Amniotic stem cell (primary cell): ENCODE measurements at places on chromosomes 5 and 9.

DNA sequence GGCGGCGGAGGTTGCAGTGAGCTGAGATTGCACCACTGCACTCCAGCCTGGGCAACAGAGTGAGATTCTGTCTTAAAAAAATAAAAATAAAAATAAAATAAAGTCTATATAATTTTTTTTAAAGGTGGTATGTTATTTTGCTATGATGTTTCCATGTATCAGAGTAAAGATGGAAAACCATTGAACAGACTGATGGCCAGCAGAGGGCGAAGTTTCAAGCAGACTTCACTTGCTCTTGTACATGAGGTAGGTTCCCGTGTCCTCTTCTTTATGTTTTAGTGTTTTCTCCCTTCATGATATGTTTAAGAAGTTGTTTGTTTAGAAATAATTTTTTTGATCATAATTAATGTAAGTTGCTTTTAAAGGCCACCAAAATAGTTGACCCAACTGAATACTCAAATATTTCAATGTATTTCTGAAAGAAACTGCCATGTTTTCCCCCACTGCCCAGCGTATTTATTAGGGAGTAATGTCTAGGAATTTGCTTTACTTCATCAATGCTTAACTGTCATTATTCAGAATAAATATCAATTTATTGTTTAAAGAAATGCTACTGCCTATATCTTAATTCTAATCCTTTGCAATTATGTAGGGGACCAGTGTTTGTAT, 146.4 kb downstream of the HACD4 start:
- no peak for DNase-seq

DNA sequence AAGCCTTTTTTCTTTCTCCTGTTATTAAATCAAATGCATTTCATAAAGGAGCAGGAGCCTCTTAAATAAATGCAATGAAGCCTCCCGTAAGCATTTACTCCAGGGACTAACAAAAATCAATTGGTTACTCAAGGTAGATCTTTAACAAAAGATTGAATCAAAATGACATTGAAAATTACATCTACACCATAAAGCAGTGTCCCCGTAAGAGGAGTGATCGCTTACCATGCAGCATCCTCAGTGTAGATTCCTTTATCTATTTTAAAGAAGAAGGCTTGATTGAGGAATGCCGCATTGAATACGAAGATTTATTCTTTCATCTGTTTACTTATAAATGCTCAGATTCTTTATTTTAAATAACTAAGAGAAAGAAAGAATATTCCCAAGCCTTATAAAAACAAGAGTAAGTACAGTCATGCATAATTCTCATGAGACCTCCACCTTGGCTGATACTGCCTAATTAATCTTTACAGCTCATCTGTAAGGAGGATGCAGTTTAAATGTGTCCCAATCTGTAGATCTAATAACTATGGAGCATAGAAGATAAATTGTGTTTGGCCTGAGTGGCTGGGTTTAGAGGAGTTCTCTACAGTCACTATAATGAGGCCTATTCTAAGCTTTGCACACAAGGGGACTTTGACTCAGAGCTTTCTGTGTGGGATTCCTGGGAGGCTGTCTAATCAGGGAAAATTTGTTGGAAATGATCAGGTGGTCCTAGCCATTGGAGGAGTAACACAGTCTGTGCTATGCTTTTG, 55.1 kb downstream of the PLPPR1 start:
- DNase-seq = no peak

DNA sequence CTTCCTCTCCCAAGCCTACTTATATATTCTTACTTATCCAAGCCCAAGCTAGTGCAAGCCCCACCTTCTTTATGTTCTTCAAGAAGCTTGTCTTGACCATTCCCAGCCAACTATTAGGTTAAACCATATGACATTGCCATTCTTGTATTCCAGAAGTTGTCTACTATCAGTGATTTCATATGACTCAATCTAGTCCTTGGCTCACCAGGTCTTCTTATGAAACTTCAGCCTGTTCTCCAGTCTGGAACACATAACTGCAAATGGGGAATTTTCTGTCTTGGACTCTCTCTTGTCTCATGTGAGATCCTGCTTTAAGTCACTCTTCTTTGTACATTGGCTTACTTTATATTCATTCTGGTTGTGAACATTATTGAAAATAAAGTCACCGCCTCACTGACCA, 130.7 kb downstream of the TTLL11 start:
- no peak for DNase-seq

DNA sequence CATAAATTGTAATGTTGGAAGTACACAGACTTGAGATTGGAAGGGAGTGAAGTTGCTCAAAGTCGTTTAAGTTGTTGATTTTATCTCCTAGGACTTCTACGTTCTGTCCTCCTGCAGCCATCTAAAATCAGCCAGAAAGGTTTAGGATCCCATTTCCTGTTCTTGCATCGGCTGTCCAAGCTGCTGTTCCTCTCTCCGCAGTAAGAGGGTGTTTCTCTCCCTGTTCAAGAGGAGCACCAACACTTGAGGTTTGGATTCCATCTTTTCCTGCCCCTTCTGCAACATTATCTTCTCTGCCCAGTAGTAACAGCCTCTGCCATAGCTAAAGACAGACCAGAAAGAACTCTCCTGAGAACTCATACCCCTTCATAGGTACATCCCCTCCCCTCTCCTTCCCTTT, 373.4 kb downstream of the GADD45G start:
- no peak for DNase-seq

DNA sequence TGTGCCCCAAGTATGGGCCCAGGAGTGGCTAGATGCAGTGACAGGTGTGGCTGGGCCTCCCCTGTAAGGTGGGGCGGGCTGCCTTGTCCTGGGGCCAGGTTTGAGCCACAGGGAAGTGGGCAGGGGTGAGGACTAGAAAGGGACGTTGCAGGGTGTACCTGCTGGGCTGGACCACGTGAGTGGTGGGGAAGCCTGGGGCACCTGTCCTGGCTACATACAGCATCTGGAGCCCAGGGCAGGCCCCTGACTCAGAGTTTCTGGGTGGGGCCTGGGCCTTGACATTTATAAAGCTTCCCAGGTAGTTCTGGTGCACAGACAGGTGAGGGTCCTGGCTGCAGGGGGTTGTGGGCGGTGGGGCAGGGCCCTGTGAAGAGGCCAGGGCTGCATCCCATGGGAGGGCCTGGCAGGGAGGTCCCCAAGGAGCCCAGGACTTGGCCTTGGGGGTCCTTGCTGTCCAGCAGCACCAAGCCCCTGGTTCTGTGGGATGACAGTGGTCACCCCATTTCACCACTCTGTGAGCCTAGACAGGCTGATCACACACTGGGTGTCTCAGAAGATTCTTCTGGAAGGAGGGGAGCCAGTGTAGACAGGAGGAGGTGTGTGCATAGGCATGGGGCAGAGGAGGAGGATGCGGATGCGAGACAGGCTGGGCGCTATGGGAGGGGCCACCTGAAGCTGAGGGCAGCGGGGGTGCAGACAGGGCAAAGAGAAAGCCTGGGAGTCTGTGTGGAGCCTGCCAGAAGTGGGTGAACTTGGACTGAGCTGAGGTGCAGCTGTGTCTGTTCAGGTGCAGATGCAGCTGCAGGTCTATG, 94.0 kb downstream of the PHF2 start:
- no peak for DNase-seq

- DNase-seq = no peak
Measured at GRCh38 chr5:144876990-144877389, 706.3 kb downstream of the KCTD16 start.

- DNase-seq = no peak
Measured at GRCh38 chr9:87158765-87159164, 211.5 kb upstream of the GAS1 start.

DNA sequence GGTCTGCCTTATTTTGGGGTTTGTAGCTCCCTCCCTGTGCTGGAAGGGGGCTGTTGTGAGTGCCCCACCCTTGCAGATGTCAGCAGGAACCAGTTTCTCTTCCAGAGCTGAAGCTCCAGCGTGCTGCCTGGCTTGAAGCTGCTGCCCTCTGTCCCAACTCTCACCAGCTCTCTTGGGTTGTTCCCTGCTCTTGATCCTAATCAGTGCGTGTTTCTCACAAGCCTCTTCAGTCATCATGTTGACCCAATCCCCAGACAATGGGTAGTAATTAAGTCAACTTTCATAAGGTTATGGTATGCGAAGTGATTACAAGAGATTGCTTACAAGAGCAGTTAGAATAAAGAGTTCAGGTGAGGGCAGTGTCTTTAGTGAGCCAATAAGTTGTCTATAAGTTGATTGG, 57.0 kb downstream of the PDE8B start:
- DNase-seq = no peak

GRCh38 chr9:122656378-122656777, 1.0 kb downstream of the OR1B1 start:
- no peak for DNase-seq

DNA sequence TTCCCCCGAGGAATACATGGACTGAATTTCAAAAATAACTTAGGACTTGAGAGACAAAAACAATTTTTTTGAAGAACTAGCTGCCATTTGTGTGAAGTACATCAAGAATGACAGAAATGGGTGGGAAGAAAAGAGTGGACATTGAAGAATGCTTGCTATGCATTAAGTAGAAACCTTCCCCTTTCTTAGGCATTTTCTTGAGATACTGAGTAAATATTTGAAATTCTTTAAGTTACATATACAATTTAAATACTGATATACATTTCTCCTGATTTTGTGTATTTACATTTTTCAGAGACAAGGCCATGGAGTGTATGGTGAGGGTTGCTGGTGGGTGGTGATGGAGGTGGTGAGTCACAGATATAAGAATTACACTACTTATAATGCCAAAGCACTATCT, 319.3 kb upstream of the ADAMTSL1 start:
- no peak for DNase-seq

- no peak for DNase-seq
Measured at GRCh38 chr9:130219661-130220096, 45.9 kb upstream of the HMCN2 start.

DNA sequence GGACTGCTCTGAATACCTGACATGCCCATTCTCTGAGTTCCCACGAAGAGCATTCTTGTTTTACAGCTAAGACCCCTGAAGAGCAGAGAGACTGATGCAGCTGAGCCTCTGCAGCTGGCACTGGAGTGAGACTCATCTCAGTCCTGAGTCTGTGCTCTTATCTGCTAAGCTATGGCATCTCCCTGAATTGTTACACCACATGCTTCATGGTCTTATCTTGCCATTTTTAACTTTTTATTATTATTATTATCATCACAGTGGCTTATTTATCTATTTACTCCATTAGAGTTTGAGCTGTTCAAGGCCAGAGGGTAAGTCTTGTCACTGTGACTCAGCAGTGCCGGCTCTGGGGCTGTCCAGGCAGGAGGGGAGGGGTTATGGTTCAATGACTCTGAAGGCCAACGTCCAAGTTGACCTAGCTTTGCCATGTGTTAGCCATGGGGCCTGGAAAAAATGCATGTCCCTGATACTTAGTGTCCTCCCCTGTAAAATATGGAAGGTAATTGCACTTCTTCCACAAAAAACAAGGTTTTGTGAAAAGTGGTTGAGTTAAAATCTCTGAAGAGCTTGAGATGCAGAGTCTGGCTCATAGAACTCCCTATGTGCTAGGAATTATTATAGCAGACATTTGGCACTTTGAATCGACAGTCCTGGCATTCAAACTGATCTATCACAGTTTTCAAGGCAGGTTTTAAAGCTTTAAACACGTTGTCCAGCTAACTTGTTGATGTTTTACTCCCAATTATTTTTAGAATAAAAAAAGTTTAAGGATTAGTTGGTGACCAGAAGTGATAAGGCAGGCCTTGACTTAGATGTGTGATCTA, 94.6 kb downstream of the ALDH1A1 start:
- DNase-seq = no peak

- DNase-seq = no peak
Measured at GRCh38 chr5:172945151-172945550, 14.1 kb upstream of the RPL26L1 start.

DNA sequence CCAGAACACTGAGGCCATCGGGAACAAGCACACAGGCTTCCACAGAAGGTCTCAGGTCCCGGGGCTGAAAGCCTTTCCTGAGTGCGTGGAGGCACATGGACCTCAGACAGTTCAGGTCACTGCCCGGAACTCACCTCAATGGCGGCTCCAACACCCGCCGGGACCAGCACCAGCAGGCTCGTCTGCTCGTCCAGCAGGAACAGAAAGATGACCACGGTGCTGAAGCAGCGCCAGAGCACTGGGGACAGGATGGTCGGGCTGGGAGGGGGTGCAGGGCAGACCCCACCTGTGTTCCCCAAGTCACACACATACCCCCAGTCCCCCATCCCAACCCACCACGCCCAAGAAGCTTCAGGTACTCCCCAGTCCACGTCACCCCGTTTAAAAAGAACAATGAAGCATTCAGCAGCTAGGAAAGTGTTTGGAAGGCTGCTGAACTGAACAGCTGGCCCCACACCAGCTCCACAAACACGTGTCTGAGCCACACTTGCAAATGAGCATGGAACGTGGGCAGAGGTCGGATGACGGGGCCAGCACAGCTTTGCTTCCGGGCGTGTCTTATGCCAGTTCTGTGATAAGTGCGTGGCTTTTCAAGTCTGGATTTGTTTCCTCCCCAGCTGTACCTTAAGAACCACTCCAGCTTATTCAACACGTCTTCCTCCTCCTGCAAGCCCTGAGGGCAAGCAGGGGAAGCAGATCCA, 14.6 kb downstream of the CLPTM1L start:
- no peak for DNase-seq

DNA sequence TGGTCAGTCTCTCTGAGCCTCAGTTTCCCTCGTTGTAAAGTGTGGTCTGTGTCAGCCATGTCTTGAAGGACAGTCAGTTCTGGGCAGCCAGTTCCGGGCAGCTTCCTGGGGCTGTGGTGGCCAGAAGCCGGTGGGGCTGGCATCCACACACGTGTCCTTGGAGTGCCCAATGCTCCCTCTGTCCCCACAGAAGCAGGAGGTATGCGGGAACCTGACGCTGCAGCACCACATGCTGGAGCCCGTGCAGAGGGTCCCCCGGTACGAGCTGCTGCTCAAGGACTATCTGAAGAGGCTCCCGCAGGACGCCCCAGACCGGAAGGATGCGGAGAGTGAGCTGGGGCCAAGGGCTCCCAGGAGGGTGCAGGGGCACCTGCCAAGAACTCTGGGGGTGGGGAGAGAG, 48.4 kb upstream of the SUSD3 start:
- no peak for DNase-seq

DNA sequence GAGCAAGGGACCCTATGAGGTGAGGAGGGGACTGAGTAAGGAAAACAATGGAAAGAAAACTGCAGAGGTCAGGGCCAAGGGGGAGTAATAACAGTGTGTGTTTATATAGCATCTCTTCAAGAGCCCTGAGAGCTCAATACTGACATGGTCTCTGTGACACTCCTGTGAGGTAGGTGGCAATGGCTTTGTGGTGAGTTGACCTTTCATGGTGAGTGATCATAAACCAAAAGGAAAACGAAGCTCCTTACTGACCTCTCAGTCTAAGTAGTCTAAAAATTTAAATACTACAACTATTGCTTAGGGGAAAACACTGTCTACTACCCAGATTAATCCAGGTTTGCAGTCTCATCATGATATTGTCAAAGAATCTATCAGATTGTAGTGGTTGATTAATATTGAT, 130.9 kb downstream of the SNCAIP start:
- no peak for DNase-seq

GRCh38 chr5:180098526-180098925, 27.0 kb upstream of the RNF130 start:
- DNase-seq = no peak

DNA sequence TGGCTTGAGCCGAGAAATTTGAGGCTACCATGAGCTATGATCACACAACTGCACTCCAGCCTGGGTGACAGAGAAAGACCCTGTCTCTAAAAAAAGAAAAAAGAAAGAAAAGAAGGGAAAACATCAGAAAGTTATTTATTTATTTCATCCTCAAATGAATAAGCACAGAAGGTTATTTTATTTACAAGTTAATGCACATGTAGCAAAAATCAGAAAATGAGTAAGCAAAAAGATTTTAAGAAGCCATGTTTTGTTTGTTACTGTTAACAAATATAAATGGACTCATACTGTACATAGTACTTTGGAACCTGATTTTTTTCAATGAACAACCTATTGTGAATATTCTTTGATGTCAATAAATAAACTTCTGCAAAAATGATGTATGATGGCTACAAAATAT, 47.2 kb downstream of the NRG2 start:
- no peak for DNase-seq
